ENCODE measurements at places on chromosomes 2 and 18.

- DNase-seq = no peak
These were observed 1.7 kb downstream of the HOXD8 start for GRCh38 chr2:176130957-176131847.

DNA sequence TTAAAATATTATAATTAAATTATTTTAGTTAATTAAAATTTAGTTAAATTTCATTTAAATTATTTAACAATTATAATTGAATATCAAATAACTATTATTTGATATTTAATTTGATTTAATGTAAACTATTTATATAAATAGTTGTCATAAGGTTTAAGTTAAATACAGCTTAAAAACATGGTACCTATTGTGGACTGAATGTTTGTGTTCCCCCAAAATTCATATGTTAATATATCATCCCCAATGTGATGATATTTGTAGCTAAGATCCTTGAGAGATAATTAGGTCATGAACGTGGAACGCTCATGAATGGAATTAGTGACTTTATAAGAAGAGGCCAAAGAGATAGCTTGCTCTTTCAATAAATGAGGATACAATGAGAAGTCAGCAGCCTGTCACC, 505.7 kb upstream of the LRATD1 start:
- no peak for DNase-seq

DNA sequence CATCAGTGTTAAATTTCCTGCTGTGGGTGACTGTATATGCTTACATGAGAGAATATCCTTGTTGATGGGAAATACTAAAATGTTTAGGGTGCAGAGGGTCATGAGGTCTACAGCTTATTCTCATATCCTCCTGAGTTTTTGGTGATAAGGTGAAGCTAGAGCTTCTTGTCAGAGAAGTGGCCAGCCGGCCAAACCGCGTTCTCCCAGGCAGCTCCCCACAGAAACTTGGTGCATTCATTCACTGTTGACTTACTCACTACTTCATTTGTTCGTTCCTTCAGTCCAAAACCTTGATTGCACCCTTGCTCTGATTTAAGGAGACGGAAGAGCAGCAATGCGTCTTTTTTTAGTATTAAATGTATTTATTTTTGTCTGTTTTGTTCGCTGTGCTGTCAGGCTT, 8.7 kb downstream of the SNED1 start:
- no peak for DNase-seq

DNA sequence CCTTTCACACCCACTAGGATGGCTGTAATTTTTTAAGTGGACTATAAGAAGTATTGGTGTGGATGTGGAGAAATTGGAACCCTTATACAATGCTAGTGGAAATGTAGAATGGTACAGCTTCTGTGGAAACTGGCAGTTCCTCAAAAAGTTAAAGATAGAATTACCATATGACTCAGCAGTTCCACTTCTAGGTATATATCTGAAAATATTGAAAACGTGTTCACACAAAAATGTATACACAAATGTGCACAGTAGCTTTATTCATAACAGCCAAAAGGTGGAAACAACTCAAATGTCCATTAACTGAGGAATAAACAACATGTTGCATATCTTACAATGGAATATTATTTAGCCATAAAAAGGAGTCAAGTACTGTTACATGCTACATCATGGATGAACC, 17.7 kb downstream of the TANK start:
- no peak for DNase-seq

DNA sequence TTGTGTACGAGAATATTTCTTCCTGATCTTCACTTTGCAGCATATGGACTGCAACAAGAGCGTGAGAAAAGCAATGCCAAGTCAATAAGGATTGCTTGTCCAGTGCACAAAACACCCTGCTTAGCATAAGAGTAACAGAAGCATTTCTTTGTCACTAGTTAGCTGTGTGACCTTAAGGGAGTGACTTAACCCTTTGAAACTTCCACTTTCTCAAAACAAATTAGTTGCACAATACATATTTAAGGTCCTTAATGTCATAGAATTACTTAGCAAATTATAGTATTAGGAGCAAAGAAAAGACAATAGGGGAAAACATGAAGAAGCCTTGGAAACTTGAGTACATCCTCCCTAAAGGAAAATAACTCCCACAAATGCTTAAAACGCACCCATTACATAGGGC, 230.1 kb downstream of the RNF152 start:
- DNase-seq = no peak

DNA sequence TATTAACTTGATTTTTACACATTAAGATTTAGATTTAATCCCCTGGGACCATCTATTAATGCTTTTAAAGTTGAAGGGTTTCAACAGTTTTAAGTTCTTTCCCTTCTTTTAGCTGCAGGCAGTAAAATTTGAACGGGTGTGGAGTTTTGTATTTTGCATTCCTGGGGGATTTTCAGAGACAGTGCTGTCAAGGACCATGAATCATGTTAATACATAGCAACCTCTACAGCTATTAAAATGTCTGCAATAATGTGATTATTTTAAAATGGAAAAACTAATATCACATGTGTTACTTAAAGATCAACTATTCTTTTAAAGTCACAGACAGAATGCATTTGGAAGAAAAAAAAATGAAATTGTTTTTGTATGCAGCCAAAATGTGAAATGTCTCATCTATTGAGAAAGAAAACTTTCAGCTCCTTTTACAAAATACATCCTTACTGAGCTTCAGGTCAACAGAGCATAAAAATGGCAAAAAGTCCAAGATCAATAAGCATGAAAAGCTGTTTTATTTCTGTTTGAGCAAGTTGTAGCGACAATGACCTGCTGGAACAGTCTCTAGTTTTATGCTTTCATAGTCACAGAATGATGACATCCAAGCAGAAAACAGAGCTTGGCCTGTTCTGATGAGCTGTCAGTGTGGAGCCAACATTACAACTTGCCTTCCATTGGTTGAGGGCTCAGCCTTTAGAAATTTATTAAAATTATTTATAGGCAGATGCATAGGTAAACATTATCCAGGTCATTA, 21.6 kb upstream of the ZNF521 start:
- no peak for DNase-seq

DNA sequence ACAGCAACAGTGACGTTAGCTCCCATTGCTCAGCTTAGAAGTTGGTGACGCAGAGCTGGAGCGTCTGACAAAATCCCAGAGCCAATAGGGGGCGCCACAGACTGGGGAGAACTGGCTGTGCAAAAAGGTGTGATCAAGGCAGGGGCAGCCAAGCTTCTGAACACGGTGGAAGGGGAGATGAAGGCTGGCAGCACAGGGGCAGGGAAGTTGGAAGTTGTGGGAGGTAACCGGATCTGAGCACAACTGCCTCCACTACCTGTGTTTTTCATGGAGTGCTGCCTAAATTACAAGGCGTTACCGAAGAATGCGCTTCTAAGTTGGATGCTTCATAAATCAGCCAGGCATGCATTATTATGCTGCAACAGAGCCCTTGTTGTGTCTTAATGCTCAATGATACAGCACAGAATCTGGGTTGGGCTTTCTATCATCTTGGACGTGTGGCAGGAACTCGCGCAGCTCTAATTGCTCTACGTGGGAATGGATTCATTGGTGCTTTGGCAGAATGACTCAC, 370.0 kb downstream of the SLC4A3 start:
- DNase-seq = no peak

- no peak for DNase-seq
These were observed 153.5 kb downstream of the ANTXR1 start for GRCh38 chr2:69166465-69166811.

DNA sequence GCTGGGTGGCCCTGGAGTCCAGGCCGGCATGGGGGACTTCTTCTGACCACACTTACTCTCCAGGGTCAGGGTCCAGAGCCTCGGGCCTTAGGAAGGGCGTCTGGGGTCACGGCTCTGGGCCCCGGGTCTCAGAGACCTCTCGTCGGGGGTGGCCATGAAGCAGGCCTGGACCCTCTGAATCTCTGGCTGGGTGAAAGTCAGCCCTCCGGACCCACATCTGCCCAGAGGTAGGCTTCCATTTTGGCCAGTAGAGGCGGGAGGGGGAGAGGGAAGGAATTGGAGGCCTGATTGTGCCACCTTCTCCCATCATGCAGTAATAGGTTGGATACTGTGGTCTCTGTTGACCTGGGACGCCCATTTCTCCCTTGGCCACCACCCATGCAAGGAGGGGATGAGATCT, 125.3 kb upstream of the GPC1 start:
- no peak for DNase-seq

GRCh38 chr2:188978291-188979081, 4.3 kb downstream of the COL3A1 start:
- DNase-seq = no peak

- no peak for DNase-seq
These were observed 99.9 kb downstream of the ASXL3 start for GRCh38 chr18:33677891-33678290.

- no peak for DNase-seq
These were observed 3.4 kb downstream of the RAB31 start for GRCh38 chr18:9711361-9712129.

GRCh38 chr2:135130751-135131150, 78.7 kb downstream of the RAB3GAP1 start:
- DNase-seq = no peak

All from AG09309 (cell line).